Heart right ventricle (tissue), 16 donors: ENCODE measurements at places on chromosomes 7 and 10. TPM values are rescaled to one million over a fixed set of nuclear protein-coding genes. Genes with fewer than 3 reads are reported as not detected.

DNA sequence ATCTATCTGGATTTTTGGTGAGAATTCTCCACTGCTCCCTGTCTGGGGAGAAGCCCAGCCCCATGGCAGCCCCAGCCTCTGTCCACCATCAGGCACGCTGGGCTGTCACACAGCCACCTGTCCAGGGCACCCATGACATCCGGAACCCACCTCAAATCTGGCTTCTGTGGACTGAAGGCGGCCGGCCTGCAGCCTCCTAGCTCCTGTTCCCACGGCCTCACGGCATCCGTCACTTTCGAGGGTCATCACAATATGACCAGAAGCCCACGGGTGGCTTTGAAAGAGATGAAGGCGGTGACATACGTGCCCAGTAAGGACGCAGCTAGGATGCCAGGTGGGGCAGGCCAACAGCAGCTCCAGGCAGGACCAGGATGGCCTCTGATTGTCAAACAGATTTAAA lies 140.9 kb downstream of the PTPRN2 start:
- DNase-seq = no peak

GRCh38 chr7:158492367-158492764 lies 95.3 kb downstream of the PTPRN2 start:
- no peak for DNase-seq

CLRN3 gene
- total RNA-seq = not detected

- no peak for DNase-seq
Observed at GRCh38 chr7:34454381-34454780, 203.6 kb upstream of the NPSR1 start.

DNA sequence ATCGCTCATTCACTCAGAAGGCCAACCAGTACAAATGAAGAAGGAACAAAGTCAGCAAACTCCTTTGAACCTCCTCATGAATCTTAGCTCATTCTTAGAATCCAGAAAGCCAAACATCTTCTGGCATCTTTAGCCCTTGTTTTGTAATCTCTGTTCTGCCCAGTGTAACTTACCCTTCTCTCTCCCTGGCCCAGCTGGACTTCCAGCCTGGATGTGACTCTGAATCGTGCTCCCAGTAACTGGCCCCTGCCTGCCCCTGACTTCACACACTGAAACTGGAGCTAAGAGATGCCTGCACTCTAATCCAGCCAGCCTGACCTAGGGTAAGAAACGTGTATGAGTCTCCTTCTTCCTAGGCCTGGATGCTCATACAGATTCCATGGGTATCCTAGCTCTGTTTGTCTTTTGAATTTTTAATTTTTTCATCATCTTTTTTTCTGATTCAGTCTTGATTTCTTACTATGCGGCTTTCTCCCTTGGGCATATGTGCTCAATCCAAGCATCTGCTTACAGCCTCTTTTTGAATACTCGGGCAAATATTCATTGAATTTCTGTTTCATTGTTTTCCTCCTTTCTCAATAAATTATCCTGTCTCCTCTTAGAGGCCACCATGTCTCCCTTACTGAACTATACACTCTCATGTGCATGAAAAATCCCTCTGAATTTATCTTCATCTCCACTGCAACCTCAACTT lies 845.6 kb upstream of the AUTS2 start:
- DNase-seq = no peak

ADRA2A gene
- 0.77 TPM for total RNA-seq

CTTNBP2 gene
- 1.3 TPM for total RNA-seq

TRDMT1 gene
- total RNA-seq = 4.9 TPM

WNT2 gene
- not detected for total RNA-seq

CTAGE4 gene
- 0.42 TPM for total RNA-seq

DNA sequence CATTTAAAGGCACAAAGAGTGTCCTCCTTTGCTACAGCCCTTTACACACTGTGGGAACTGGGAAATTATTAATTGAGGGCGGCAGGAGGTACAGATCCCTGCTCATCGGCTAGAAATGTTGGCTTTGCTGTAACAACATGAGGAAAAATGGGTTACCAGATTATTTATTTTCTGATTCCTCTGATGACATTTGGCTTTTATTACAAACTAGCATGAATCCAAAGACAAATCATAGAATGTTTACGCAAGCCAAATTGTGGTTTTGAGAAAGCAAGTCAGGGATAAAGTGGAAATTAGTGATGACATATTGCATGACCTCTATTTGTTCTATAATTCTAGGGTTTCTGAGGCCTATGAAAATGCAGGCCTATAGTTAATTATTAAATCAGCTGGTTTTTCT lies 126.1 kb upstream of the TMEM196 start:
- no peak for DNase-seq

DNA sequence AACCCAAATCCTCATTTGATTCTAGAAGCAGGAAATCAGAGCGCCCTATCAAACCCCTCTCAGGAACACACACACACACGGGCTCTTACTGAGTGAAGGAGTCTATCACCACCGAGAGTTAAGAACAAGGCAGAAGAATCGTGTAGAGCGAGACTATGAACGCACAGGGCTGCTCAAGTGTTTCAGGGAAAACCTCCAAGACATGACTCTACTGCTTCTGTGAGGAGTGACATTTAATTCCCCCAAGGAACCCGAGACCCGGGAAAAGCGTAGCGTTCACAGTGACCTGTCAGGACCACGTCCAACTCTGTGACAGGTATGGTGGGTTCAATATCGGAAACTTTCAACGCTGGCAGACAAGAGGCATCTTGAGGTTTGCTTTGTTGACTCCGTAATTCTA lies 21.6 kb downstream of the PITRM1 start:
- DNase-seq = no peak

- DNase-seq = peak; percentile 76
Observed at GRCh38 chr10:132632091-132632561, 94.5 kb downstream of the INPP5A start.

OR6V1 gene
- not detected for total RNA-seq

GRCh38 chr7:38905056-38905759 lies 3.8 kb downstream of the VPS41 start:
- DNase-seq = no peak

DNA sequence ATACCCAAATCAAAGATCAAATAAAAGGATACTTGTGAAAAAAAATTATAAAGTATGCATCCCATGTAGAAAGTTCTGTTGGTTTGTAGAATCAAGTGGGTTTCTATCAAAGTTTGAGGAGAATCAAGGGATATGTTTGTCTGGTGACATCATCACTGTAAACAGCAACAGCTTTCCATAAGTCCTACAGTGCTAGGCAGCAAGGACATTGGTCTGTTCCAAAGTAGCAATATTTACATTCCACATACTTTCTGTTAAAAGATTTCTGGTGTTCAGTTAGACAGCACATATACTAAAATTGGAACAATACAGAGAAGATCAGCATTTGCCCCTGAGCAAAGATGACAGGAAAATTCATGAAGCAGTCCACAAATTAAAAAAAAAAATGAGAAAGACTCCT lies 683.9 kb downstream of the XPNPEP1 start:
- no peak for DNase-seq

CDC14C gene
- total RNA-seq = not detected
